ENCODE measurements at places on chromosomes 2 and 18. TPM values are rescaled to one million over a fixed set of nuclear protein-coding genes. Genes with fewer than 3 reads are reported as not detected.

Gene CHRNG
- not detected for polyA plus RNA-seq

Gene PSTPIP2
- polyA plus RNA-seq = 1.5 TPM

Gene FSHR
- polyA plus RNA-seq = 0.11 TPM

Gene ASXL3
- polyA plus RNA-seq = 0.97 TPM

Gene UNC50
- polyA plus RNA-seq = 30.8 TPM

Gene CNDP1
- polyA plus RNA-seq = 0.05 TPM

Measured in right cardiac atrium (tissue), 5 donors.